Breast epithelium (tissue), 4 donors: ENCODE measurements at places on chromosomes 3 and 15. TPM values are rescaled to one million over a fixed set of nuclear protein-coding genes. Genes with fewer than 3 reads are reported as not detected.

GPD1L gene
- total RNA-seq, result 56.3 TPM

MUSTN1 gene
- total RNA-seq, result 13.0 TPM

GRCh38 chr3:37855363-37855970 is 6.2 kb upstream of the CTDSPL start:
- DNase-seq, result peak; percentile 78
- H3K36me3 ChIP-seq, result no peaks in the 10 kb centered on the region
- H3K4me3 ChIP-seq, result no peak overlapping the region

UNC13C gene
- total RNA-seq, result 0.88 TPM

GPR27 gene
- 0.32 TPM for total RNA-seq

ITGA11 gene
- 7.9 TPM for total RNA-seq

COL6A6 gene
- total RNA-seq, result 0.98 TPM

GOLGA8S gene
- not detected for total RNA-seq

NEK11 gene
- 16.4 TPM for total RNA-seq

DNA sequence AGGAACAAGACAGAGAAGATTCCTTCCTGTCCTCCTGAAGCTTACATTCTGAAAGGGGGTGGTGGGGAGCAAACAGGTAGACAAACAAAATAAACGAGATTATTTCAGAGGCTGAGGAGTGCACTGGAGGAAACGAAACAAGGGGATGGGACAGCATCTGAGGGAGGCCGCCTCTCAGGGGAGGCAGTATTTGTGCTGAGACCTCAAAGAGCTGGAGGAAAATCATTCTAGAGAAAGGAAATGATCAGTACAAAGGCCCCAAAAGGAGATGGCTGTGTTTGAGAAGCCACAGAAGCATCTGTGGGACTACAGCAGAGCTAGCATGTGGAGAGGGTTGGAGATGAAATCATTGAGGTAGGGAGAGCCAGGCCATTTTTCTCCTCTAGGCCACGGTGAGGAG is 55.1 kb downstream of the DCLK3 start:
- H3K36me3 ChIP-seq, result no peaks in the 10 kb centered on the region
- H3K4me1 ChIP-seq, result no peaks in the 10 kb centered on the region
- no peaks in the 10 kb centered on the region for H3K27me3 ChIP-seq
- no peak for DNase-seq
- H3K4me3 ChIP-seq, result no peak overlapping the region
- no peak overlapping the region for H3K27ac ChIP-seq

FBXW12 gene
- total RNA-seq, result 0.66 TPM

CYP1A2 gene
- total RNA-seq, result not detected

TM4SF18 gene
- total RNA-seq, result 25.9 TPM

GRCh38 chr3:68985146-68985790 is 28.2 kb downstream of the EOGT start:
- no peak overlapping the region for H3K27ac ChIP-seq
- no peaks in the 10 kb centered on the region for H3K27me3 ChIP-seq
- H3K4me3 ChIP-seq, result no peak overlapping the region
- H3K36me3 ChIP-seq, result peaks cover 5% of the 10 kb centered on the region
- no peak for DNase-seq

DNA sequence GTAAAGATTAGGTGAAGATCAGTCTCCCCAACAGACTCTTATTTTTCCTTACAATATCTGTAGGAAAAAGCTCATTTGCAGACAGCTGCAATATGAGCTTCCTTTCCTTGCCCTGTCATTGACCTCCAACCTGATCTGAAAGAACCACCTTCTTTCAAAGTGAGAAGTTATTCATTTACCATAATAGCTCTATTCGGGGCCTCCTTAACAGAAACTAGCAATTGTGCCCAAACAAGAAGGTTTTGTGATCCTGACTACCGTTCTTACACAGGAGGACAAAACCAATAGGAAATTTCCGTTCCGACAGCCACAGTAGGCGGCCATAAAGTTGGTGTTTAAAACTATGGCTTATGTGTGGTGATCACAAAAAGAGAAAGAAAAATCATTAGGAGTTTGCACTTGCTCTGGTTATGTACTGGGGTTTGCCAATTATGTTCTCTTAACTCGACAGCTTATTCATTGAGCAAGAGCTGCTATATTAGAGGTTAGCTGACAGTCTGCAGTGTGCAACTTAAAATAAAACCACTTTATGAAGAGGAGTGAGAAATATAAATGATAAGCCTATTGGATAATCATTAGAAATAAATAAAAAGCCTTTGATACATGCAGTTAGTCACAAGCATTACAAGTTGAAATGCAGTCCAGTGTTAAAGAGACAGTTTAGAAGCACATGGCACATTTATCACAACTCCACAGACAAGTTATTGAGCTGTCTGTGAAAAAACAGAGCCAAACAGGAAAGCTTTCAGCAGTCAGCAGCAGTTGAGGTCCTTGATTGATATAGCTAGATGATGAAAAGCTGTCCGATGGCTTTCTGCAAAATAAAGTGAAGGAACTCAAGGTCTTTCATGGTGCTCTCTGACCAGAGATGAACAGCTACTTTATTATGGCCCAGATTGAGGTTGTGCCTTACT is 199.8 kb downstream of the WDR72 start:
- no peak for DNase-seq
- H3K36me3 ChIP-seq, result no peaks in the 10 kb centered on the region
- H3K4me3 ChIP-seq, result no peak overlapping the region
- no peaks in the 10 kb centered on the region for H3K4me1 ChIP-seq
- no peak overlapping the region for H3K27ac ChIP-seq
- no peaks in the 10 kb centered on the region for H3K27me3 ChIP-seq

DNA sequence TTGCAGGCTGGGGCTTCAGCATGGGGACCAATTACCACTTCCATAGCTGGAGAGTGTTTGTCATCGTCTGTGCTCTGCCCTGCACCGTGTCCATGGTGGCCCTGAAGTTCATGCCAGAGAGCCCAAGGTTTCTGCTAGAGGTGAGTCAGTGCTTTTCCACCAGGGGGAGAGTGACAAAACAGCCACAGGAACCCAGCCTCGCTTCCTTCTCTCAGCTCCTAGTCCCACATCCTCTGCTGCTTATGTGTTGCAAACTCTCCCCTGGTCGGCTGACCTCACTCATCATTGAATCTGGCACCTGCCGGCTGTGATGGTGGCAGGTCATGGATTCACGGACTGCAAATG is 158.3 kb downstream of the SV2B start:
- peaks cover 5% of the 10 kb centered on the region for H3K27me3 ChIP-seq
- H3K4me1 ChIP-seq, result no peaks in the 10 kb centered on the region
- H3K4me3 ChIP-seq, result no peak overlapping the region
- no peaks in the 10 kb centered on the region for H3K36me3 ChIP-seq
- no peak for DNase-seq

DNA sequence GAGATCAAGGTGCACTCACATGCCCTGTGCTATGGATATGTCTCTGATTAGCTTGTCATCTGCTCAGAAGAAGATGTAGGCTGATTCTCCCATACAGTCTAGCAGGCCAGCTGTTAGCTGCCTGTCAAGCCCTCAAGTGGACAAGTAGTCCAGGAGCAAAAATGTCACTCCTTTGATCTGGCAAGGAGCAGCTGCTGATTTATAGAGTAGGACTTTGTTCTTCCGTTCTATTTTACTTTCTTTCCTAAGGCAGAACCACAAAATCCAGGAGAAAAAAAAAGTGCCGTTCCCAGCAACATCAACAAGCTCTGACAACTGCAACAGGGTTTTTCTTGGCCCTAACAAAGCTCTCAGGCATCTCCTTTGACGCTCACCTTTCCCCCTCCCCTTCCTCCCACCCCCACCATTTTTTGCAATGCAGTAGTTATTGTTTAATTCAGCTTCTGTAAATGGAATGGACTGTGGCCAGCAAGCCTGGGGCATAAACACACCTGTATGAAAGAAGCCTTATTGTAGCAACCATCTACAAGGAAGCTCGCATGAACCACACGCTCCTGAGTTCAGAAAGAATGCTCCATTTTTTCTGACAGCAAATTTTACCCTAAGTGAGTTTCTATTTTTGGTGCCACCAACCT is 196.3 kb downstream of the MEIS2 start:
- no peak overlapping the region for H3K4me3 ChIP-seq
- H3K27me3 ChIP-seq, result no peaks in the 10 kb centered on the region
- H3K27ac ChIP-seq, result peak overlapping the region; percentile 71
- peak; percentile 96 for DNase-seq

FAM98B gene
- total RNA-seq, result 12.0 TPM

DNA sequence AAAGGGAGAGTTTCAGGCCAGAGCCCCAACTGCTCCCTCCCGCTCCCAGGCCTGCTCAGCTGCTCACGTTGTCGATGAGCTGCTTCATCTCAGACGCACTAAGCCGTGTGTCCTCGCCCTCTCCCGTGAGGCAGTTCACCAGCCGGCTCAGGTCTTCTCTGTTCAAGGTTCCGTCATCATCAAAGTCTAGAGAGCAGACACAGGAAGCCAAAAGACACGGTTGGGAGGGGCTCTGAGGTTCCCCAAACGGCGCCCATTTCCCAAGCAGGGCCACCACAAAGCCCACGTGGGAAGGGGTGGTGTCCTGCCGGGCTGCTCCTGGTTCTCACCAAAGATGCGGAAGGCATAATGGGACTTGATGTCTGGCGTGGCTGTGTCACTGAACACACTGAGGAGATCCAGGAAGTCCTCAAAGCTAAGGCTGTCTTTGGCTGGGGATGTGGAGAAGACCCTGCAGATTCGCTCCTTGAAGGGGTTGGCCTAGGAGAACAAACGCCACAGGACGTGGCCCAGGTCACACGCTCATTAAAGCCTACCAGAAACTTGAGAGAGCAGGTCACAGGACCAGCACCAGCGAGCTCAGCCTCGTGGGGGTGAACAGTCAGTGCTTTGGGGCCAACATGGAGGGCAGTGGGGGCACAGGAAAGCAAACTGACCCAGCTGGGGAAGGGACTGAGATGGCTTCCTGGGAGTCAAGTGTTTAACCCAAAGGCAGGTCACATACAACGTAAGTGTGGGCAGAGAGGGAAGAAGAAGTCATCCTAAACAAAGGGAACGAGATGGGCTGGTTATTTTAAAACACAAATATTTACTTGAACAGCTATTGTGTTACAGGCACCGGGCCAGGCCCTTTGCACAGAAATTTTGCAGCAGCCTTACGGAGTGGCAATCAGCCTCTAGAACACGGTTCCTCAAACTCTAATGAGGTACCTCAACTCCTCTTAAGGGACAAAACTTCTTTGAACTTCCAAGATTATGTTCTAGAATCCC is 2.4 kb downstream of the CIB1 start:
- DNase-seq, result no peak
- no peak overlapping the region for H3K4me3 ChIP-seq
- H3K36me3 ChIP-seq, result no peaks in the 10 kb centered on the region
- H3K27me3 ChIP-seq, result no peaks in the 10 kb centered on the region

FAM81A gene
- total RNA-seq, result not detected

DNA sequence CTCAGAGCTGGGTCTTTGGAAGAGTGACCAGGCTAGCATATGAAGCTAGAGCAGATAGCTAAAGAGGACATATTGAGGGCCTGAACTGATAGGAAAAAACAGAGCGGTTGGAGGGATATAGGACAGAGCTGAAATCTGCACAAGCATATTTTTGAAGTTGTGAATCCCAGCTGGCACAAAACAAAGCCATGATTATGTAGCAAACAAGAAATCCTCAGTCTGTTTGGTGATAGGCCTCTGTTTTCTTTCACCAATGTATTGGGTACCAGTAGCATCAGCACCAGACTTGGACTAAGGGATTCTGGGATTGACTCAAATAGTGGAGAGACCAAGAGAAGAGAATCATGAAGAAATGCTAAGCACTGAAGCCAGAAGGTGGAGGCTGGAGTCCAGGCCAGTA is 151.0 kb downstream of the FAM43A start:
- no peaks in the 10 kb centered on the region for H3K4me1 ChIP-seq
- no peak overlapping the region for H3K4me3 ChIP-seq
- no peaks in the 10 kb centered on the region for H3K36me3 ChIP-seq
- no peaks in the 10 kb centered on the region for H3K27me3 ChIP-seq

DNA sequence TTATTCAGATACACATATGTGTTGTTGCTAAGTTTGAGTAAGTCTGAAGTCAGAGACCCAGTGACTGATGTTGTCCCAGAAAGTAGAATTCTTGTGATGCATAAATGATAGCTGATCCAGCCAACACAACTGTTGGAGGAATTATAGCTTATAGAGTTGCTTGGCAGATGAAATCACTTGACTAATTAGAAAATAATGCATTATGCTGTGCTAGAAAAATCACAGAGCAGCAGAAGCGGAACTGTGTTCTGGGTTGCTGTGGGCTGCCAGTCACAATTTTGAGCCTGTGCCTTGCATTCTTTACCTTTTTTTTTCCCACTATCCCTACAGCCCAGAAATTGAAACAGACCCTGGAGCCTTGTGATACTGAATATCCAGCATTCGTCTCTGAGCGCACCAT is 90.0 kb upstream of the LRTM1 start:
- H3K27me3 ChIP-seq, result no peaks in the 10 kb centered on the region
- no peak overlapping the region for H3K4me3 ChIP-seq
- H3K27ac ChIP-seq, result no peak overlapping the region

TRPC1 gene
- total RNA-seq, result 13.0 TPM

DNA sequence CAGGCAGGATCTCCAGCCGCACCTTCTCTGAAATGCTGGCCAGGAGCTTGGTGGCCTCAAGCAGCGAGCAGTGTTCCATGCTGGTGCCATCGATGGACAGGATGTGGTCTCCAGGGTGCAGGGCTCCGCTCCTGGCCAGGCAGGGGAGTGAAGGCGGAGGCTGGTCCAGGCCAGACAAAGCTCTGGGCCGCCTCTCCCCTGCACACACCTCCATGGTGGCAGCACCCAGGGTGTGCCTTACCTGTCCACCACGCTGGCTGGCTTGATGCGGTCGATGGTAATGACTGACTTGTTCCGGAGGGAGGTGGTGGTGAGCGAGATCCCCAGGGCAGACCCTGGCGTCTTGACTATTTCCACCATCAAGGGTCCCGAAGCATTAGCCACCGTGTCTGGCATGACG is 20.0 kb downstream of the GRIP2 start:
- H3K4me1 ChIP-seq, result no peaks in the 10 kb centered on the region
- no peak for DNase-seq
- H3K27ac ChIP-seq, result no peak overlapping the region

GRK7 gene
- total RNA-seq, result 0.33 TPM

DNA sequence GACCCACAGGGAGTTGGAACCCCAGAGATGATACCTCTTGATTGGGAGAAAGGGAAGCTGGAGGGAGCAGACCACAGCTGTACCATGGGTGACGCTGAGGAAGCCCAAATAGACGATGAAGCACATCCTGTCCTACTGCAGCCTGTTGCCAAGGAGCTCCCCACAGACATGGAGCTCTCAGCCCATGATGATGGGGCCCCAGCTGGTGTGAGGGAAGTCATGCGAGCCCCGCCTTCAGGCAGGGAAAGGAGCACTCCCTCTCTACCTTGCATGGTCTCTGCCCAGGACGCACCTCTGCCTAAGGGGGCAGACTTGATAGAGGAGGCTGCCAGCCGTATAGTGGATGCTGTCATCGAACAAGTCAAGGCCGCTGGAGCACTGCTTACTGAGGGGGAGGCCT is 201.1 kb downstream of the AKAP13 start:
- no peak for DNase-seq
- H3K27ac ChIP-seq, result peak overlapping the region; percentile 80
- no peaks in the 10 kb centered on the region for H3K4me1 ChIP-seq
- H3K4me3 ChIP-seq, result peak overlapping the region; percentile 40

- DNase-seq, result no peak
- H3K4me3 ChIP-seq, result no peak overlapping the region
- H3K4me1 ChIP-seq, result no peaks in the 10 kb centered on the region
- no peaks in the 10 kb centered on the region for H3K36me3 ChIP-seq
- no peak overlapping the region for H3K27ac ChIP-seq
Observed at GRCh38 chr15:81939604-81940440, 106.0 kb downstream of the MEX3B start.

- H3K4me3 ChIP-seq, result peak overlapping the region; percentile 55
- peak; percentile 52 for DNase-seq
- no peaks in the 10 kb centered on the region for H3K27me3 ChIP-seq
- no peaks in the 10 kb centered on the region for H3K36me3 ChIP-seq
- peak overlapping the region; percentile 97 for H3K27ac ChIP-seq
Observed at GRCh38 chr3:53845103-53845880, 927 bp downstream of the CHDH start.
